Esophagus muscularis mucosa (tissue), 4 donors: ENCODE measurements at places on chromosomes 1 and 21. TPM values are rescaled to one million over a fixed set of nuclear protein-coding genes. Genes with fewer than 3 reads are reported as not detected.

TRIM46 gene
- 1.7 TPM for total RNA-seq

RHCE gene
- not detected for total RNA-seq

OR2T33 gene
- not detected for total RNA-seq

MARK1 gene
- total RNA-seq = 17.4 TPM

POU3F1 gene
- 1.3 TPM for total RNA-seq

CHRNB2 gene
- total RNA-seq = 0.65 TPM

CIART gene
- 14.3 TPM for total RNA-seq

CNR2 gene
- total RNA-seq = not detected

FCAMR gene
- not detected for total RNA-seq

FABP3 gene
- 23.8 TPM for total RNA-seq

GRIK1 gene
- 0.40 TPM for total RNA-seq

GBP7 gene
- not detected for total RNA-seq

ABCA4 gene
- 0.19 TPM for total RNA-seq

OR2L8 gene
- total RNA-seq = not detected

DLGAP3 gene
- 0.06 TPM for total RNA-seq

CAMK1G gene
- total RNA-seq = 0.17 TPM

SYDE2 gene
- 119 TPM for total RNA-seq

LYPD8 gene
- total RNA-seq = not detected

CELA2B gene
- total RNA-seq = not detected

RPL5 gene
- 1,468 TPM for total RNA-seq

HLCS gene
- 23.8 TPM for total RNA-seq

S100A14 gene
- total RNA-seq = not detected

TTC24 gene
- not detected for total RNA-seq

SGIP1 gene
- 13.0 TPM for total RNA-seq

SH3BGR gene
- total RNA-seq = 31.6 TPM
